ENCODE measurements at places on chromosomes 16 and 17.

DNA sequence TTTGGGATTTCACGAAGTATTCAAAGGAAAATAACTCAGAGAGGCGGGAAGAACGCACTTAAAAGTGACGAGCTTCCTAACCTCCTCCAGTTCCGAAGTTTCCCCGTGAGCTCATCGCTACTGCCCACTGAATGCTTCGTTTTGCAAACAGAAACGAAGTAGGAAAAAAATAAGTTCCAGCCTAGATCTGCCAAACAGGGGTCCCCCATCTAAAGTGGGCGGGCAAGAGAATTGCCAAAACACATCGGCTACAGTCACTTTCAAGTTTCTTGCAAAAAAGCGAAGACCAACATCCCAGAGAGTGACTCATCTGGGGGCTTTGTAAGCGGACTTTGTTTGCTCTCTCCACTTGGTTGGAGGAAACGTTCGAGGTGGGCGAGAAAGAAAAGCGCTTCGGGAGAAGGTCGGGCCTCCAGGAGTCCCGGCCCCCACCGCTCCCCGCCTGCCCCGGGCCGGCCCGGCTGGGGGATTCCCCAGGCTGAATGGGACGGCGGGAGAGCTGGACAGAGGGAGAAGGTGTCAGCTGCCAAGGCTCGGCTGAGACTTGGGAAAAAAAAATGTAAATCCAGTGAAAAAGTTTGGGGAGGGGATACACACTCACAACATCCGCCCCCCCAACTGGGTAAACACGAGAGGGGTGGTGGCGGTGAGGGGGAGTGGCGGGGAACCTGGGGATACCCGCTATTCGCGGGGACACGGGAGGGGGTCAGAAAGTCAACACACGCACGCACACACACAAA is 1.0 kb downstream of the VEZF1 start:
- peak; percentile 44 for DNase-seq

- peak; percentile 33 for DNase-seq
Observed at GRCh38 chr17:29115961-29116803, 64.0 kb downstream of the MYO18A start.

DNA sequence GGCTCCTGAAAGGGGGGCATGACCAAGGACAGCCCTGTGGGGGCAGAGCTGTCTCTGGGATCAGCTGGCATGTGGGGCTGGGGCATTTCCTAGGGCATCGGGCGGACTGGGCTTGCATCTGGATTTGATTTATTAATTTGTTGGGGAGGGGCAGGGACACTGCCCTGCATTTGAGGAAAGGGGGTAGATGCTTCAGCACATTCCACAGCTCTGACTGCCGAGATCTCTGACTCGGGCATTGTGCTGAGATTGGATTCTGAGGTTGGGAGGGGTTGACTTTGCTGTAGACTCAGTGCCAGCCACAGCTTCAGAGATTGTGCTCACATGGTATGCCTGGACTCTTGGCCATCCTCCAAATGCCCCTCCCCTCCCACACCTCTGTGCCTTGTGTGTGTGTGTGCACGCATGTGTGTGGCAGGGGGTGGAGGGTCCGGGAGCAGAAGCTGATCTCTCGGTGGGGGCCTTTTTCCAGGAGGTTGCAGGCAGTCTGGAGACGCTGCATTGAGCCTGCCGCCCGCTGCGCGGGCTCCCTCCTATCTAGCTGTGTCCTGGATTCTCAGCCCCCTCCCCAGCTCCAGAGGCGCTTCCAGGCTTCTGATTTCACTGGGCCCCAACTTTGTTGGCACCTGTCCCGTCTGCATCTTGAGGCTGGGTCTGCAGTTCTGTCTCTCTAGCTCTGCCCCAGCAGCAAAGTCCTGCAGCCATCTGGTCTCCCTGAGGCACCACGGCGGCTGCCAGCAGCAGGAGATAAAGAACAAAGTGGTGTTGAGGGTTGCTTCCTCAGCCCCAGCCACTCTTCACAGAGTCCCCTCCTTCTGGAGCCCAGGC is 14.9 kb downstream of the IGFBP4 start:
- DNase-seq: no peak

DNA sequence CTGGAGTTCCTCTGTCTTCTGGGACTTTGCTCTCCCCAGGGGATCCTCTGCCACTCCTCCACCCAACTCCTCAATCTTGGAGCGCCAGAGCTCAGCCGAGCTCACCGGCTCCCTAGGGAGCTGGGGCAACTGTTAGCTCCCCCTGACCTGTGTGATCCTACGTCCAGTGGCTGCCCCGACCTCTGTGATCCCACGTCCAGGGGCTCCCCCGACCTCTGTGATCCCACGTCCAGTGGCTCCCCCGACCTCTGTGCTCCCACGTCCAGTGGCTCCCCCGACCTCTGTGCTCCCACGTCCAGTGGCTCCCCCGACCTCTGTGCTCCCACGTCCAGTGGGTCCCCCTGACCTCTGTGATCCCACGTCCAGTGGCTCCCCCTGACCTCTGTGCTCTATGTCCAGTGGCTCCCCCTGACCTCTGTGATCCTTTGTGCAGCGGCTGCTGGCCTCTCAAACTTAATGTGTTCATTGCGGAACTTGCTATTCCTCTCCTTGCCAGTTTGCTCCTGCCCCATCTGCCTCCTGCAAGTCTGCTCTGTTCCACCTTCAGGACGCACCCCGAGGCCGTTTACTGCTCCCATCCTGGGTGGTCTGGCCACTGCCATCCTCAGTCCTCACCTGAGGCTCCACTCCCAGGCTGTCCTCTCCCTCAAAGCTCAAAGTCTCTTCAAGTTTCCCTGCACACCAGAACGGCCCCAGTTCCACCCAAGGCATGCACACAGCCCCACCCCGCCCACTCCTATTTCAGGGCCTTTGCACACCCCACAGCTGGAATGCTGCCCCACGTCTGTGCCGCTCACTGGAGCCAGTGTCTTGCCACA is 2.8 kb downstream of the VPS9D1 start:
- DNase-seq: no peak

DNA sequence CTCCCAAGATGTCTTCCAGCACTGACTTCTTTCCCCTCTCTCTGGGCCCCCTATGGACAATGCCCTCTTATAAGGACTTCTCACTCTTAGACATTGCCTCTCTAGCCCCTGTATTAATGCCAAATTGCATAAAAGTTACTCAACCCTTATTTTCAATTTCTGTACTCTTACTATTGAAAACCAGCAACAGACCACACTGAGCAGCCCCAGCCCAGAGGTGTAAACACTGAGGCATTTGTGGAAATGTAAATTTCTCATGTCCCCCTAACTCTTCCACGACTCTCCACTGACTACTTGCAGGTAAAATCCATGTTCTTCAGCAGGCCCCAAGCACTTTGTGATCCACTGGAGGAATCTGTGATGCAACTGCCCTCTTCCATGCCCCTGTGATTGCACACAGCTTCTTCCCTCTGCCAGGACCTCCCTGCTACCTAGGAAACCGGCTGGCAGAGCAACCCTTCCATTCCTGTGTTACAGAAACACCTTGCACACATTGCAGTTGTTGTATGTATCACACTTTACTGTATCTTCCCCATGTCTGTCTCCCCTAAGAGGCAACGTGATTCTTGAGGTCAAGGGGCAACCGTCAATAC is 4.4 kb downstream of the N4BP1 start:
- DNase-seq: no peak

- no peak for DNase-seq
Observed at GRCh38 chr16:47162670-47163420, 19.1 kb upstream of the NETO2 start.

GRCh38 chr16:11374255-11374654 is 29.0 kb downstream of the RMI2 start:
- DNase-seq: no peak

DNA sequence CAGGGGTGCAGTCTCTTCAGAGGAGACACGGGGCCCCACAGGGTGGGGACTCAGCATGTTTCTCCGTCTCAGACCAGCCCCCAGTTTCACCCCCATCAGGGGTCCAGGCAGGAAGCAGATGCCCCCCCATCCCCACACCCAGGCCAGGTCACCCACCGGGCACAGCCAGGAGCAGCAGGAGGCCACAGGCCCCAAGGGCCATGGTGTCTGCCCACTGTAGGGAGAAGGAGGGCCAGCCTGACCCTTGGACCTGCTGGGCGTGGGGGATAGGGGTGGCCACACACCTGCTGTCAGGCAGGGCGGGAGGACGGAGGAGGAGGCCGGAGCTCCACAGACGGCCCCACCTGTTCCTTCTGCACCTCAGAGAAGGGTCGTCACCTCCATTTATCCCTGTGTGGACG is at the start of gene TPSG1:
Gene TPSG1, minus strand, starts transcription at position 218 of the 401 bp plus-strand sequence. Its CDS starts 16 bp downstream, at position 202.
- no peak for DNase-seq

- DNase-seq: no peak
Observed at GRCh38 chr16:88524973-88525662, 45.1 kb upstream of the ZC3H18 start.

GRCh38 chr17:77853191-77853977 is 105.1 kb upstream of the TNRC6C start:
- no peak for DNase-seq

DNA sequence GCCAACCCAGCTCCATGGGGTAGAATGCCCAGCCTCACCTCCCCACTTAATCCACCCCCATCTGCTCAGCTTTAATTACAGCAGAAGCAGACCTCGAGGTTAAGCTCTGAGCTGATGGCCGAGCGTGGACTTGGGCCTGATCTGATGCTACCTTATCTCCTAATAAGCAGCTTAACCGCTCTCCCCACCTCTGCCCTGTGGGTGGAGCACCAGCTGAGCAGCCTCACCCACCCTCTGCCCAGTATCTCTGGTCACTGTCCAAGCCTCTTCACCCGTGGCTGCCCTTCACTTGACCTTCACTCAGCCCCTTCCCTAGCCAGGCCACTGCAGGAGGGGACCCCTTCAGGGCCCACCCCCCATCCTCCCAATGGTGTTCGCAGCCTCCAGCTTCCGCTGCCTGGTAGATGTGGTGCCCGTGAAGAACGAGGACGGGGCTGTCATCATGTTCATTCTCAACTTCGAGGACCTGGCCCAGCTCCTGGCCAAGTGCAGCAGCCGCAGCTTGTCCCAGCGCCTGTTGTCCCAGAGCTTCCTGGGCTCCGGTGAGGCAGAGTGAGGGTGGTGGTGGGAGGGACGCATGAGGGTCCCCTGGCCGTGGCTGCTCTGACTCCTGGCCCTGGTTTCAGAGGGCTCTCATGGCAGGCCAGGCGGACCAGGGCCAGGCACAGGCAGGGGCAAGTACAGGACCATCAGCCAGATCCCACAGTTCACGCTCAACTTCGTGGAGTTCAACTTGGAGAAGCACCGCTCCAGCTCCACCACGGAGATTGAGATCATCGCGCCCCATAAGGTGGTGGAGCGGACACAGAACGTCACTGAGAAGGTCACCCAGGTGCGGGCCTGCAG is 6.8 kb downstream of the KCNH6 start:
- no peak for DNase-seq

- DNase-seq: no peak
Observed at GRCh38 chr17:55452139-55452790, 30.6 kb upstream of the MMD start.

DNA sequence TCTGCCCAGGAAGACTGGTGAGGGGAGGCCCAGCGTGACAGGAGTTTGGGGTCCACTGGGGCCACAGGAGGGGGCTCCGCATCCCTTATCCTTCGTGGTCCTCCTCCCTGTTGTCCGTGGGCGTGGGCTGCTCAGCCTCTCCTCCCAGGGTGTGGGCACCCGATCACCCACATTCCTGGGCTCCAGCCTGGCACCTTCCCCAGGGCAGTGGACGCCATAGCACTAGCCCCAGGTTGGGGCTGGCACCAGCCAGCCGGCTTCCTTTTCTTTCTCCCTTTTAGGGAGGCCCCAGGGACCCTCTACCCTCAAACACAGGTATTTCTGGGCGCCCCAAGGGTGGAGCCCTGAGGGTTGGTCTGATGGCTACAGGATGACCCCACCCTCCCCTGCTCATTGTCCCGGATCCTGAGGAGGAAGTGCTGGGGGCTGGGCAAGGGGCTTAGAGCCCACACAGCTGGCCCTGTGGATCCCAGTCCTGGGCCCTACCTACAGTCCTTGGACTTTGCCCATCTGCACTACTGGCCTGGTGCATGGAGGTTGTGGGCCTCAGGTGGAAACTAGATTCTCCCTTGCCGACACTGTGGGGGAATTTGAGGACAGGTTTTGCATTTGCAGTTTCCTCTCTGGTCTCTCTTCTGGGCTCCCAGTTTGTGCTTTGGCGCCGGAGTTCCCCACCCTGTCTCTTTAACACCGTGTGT is 1.1 kb downstream of the KIF1C start:
- DNase-seq: no peak

DNA sequence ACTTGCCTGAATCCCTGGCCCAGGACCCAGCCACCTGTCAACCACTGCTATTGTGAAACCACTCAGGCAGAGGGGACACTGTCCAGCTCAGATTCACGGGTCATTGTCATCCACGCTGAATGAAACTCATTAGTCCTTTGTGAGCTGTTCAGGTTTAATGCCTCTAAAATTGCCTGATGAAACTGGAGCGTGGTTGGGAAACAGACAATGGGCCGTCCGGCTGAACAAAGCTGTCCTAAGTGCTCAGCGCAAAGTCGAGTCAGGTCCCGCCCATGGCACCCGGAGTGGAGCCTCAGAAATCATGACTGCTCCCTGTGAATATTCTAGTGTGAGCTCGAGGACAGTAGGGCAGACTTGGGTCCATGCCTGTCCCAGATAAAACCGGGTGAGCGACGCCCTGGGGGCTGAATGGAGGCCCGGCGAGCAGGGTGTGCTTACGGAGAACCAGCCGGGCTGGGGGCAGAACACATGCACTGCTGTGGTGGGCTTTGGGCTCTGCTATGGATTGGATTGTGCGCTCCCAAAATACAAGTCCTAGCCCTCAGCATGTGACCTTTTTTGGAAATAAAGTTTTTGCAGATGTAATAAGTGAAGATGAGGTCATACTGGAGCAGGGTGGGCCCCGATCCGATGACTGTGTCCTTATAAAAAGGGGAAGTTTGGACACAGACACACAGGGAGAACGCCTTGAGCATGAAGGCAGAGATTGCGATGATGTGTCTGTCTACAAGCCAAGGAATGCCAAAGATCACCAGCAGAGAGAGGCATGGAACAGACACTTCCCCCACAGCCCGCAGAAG is 12.9 kb upstream of the CMIP start:
- no peak for DNase-seq

GRCh38 chr16:56990407-56991286 is 1.3 kb downstream of the NLRC5 start:
- DNase-seq: peak; percentile 44

DNA sequence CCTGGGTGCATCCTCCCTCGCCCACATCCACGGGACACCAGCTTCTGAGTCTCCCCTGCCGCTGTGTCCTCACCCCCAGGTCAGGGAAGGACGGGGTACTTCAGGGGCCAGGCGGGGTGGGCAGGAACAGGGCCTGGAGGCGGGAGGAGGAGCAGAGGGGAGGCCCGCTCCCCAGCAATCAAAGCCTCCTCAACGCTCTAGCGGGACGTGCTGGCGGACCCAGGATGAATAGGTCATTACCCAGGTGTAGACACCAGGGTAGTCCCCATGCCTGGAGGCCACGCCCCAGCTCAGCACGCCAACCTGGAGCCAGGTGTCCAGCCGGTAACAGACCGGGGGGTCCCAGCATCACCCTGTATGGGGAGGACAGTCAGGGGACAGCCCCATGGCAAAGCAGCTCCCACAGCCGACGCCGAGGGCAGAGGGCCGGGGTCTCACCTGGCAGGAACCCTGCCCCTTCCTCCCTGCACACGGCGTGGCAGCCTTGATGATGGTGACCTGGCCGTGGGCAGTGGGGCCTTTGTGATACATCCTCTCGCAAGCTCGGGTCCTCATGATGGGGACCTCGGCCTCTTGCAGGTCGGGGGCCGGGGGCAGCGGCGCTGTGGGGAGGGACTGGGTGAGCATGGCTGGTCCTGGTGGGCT is 24.2 kb downstream of the TPSD1 start:
- DNase-seq: no peak

GRCh38 chr16:46926470-46927225 is 42.5 kb downstream of the GPT2 start:
- no peak for DNase-seq

All from activated naive CD4-positive, alpha-beta T cell treated with Interleukin-2 at 50 U/mL for 16 hours (primary cell).